ENCODE measurements at places on chromosomes 12 and 14. TPM values are rescaled to one million over a fixed set of nuclear protein-coding genes. Genes with fewer than 3 reads are reported as not detected.

The CMKLR1 gene
- not detected for total RNA-seq

The ADGRD1 gene
- 2.0 TPM for total RNA-seq

GRCh38 chr12:122875590-122876220, 20.2 kb downstream of the VPS37B start:
- DNase-seq = no peak

GRCh38 chr12:124790650-124791400, 72.8 kb downstream of the SCARB1 start:
- DNase-seq = no peak

The CLEC1A gene
- not detected for total RNA-seq

DNA sequence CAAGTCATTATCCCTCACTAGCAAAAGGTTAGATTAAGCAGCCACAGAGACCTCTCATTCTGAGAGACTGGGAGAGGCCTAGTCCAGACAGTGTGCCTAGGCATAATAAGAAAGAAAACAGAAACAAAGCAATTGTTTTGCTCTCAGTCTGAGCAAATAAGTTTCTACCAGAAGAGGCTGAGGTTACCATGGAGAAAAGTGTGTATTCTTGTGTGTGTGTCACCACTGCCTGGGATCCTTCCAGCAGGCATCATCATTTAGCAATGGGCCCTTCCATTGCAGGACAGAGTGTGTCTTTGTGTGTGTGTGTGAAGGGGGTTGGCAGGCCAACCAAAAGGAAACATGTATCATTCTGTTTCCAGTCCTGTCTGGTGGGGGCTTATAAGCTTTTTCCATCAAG, 3.7 kb downstream of the EFS start:
- DNase-seq = peak; percentile 18

The TEX52 gene
- 0.28 TPM for total RNA-seq

DNA sequence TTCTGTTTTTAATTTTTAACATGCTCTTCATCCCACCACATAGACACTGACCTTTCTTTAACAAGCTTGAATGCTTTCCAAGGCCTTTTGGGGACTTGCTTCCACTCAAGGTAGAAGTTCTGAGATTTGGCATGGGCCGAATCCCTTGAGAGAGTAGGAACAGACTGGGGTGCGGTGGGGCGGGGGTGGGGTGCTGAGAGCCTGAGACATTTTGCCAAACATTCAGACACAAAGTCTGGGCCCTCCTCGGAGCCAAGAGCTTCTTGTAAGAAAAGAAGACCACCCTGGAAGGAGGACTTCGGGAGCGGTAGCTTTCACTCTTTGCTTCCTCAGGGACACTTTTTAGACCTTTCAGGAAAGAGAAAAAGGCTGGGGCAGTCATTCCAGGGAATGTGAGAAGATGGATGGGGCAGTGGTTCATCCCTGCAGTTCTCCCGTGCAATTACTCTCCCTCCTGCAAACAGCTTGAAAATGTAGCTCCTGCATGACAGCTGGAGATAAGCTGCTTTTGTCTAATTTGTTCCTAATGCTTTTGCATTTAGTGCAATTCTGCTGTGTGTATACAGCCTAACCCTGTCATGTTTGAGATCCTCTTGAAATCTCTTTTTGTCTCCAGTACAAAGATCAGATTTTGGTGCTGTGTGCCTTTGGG, 16.3 kb upstream of the MYO1H start:
- DNase-seq = no peak

Data from activated T-cell treated with anti-CD3 and anti-CD28 coated beads, Interleukin-2, amount 50 U/mL, for 72 hours (primary cell).